GM23338 (cell line): ENCODE measurements at places on chromosomes 6 and 20.

- no peak for DNase-seq
These were observed 610.1 kb upstream of the ARID1B start for GRCh38 chr6:156167016-156167624.

DNA sequence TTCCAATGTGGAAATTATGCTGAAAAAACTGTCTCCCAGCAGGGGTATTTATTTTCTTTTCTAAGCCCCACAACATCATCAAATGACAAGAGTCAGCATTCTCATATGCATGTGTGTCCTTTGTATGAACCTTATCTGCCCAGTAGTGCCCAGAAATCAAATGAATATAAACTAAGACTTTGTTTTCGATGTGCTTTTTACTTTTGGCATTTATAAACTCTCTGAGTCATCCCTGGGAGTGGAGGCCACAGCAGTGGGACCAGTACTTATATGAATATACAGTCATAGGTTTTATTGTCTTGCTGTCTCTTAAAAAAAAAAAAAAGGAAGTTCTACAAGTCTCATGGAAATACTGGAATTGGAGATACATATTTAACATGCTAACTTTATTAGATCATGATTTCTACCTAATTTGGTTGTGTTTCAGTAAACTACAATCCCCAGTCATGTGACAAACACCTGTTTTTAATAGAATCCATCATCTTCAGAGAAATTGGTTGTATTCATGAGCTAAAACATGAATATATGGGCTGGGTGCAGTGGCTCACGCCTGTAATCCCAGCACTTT is 99.2 kb upstream of the TMEM181 start:
- DNase-seq = no peak

DNA sequence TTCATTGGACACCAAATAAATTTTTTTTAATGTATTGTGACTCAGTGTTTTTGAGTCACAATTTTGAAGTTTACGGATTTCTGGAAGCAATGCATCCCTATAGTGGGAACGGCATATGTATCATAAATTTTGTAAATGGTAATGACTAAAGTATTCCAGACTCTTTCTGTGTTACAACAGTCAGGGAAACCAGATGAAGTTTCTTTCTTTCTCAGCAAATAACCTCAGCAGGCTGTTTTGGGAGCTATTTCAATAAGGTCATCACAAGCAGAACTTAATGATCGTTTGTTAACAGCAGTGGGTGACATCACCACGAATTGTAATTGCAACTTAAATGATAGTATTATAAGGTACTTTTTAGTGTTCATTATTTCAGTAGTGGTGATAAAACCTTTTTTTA is 52.0 kb downstream of the HIVEP1 start:
- DNase-seq = no peak

DNA sequence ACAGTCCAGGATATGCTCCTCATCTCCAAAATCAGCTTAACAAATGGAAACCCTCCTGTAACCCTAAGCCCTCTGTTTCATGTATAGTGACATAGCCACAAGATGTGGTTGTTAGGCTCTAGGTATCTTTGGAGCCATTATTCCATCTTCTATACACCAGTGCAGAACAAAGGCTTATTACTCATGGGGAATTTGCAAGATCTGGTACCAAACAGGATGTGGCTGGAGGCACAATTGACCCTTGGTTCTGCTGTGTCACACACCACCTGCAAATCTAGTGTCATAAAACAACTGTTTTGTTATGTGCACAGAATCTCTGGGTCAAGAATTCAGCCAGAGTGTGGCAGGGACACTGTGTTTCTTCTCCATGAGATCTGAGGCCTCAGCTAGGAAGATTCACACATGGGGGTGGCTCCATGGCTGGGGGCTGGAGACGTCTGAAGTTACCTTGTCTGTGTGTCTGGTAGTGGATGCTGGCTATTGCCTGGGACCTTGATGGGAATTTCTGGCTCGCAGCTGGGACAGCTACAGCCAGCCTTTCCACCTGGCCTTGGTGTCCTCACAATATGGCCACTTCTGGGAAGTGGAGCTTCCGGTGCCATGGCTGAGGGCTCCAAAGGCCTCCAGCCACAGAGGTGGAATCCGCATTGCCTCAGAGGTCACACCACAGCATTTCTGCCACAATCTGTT is 369.9 kb downstream of the CDH26 start:
- no peak for DNase-seq

- no peak for DNase-seq
These were observed 108.2 kb downstream of the SULF2 start for GRCh38 chr20:47676912-47677634.
